Activated CD4-positive, alpha-beta T cell treated with anti-CD3 and anti-CD28 coated beads, Interleukin-2, amount 50 U/mL, for 1 hour (primary cell): ENCODE measurements at places on chromosomes 1 and 21.

- DNase-seq = peak; percentile 65
These were observed 31.2 kb downstream of the CDCP2 start for GRCh38 chr1:54121482-54122134.

GRCh38 chr1:207799989-207800648 lies 48.3 kb downstream of the CD46 start:
- no peak for DNase-seq

- DNase-seq = no peak
These were observed 185.9 kb downstream of the GREM2 start for GRCh38 chr1:240426051-240426450.

- DNase-seq = no peak
These were observed 94.2 kb downstream of the KCNN3 start for GRCh38 chr1:154775621-154776605.
